ENCODE measurements at places on chromosomes 4 and X. TPM values are rescaled to one million over a fixed set of nuclear protein-coding genes. Genes with fewer than 3 reads are reported as not detected.

The BTK gene
- total RNA-seq = not detected

The STAP1 gene
- total RNA-seq = not detected

The UCP1 gene
- not detected for total RNA-seq

The PCDH18 gene
- 1.7 TPM for total RNA-seq

The BANK1 gene
- 0.09 TPM for total RNA-seq

Data from dermis blood vessel endothelial cell (primary cell).